ENCODE measurements at places on chromosomes 5 and 9.
A peak's percentile ranks its signal among the peaks of the same experiment; 100 is the strongest.

DNA sequence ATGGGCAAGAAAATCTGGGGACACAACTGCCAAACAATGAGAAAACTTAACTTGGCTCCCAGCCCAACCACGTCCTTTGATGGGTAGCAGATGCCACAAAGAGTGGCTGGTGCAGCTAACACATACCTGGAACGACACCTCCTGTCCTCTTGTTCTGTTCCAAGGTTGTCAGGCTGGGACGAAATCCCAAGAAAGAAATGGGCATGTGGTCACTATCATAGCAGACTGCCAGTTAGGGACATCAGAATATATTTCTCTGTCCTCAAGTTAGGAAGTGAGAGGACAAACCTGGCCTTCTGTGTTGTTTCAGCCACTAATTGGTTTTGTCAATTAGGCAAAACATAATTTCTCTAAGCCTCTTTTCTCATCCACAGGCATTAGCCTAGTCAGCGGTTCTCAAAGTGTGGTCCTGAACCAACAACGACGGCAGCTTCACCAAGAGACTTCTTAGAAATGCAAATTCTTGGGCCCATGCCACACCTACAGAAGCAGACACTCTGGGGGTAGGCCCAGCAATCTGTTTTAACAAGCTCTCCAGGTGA lies 63.4 kb downstream of the RAPGEF1 start:
- no peak for DNase-seq

DNA sequence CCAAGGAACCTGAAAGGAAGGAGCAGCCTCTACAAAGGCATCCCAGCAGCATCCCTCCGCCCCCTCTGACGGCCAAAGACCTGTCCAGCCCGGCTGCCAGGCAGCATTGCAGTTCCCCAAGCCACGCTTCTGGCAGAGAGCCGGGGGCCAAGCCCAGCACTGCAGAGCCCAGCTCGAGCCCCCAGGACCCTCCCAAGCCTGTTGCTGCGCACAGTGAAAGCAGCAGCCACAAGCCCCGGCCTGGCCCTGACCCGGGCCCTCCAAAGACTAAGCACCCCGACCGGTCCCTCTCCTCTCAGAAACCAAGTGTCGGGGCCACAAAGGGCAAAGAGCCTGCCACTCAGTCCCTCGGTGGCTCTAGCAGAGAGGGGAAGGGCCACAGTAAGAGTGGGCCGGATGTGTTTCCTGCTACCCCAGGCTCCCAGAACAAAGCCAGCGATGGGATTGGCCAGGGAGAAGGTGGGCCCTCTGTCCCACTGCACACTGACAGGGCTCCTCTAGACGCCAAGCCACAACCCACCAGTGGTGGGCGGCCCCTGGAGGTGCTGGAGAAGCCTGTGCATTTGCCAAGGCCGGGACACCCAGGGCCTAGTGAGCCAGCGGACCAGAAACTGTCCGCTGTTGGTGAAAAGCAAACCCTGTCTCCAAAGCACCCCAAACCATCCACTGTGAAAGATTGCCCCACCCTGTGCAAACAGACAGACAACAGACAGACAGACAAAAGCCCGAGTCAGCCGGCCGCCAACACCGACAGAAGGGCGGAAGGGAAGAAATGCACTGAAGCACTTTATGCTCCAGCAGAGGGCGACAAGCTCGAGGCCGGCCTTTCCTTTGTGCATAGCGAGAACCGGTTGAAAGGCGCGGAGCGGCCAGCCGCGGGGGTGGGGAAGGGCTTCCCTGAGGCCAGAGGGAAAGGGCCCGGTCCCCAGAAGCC lies 30.8 kb downstream of the CD180 start:
- DNase-seq, result no peak

GRCh38 chr5:88792144-88792840 lies 90.7 kb downstream of the MEF2C start:
- no peak for DNase-seq

GRCh38 chr5:14749579-14750101 lies 85.1 kb downstream of the OTULIN start:
- no peak for DNase-seq

GRCh38 chr5:62547945-62548630 lies 30.5 kb upstream of the LRRC70 start:
- DNase-seq, result no peak

DNA sequence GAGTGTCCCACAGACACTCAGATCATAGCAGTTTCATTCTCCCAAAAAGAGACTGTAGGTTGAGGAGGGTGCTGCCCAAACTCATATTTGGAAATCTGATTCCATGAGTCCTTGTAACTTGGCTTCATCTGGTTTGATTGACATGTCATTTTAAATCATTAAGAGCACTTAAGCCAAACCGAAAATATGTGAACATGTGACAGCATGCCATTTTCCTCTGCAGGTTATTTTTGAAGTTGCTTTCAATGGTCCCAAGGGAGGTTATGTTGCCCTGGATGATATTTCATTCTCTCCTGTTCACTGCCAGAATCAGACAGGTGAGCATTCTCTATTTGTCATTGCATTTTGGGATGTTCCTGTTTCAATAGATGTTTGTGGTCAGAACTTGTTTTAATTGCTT lies 87.6 kb downstream of the MAMDC2 start:
- DNase-seq, result no peak

DNA sequence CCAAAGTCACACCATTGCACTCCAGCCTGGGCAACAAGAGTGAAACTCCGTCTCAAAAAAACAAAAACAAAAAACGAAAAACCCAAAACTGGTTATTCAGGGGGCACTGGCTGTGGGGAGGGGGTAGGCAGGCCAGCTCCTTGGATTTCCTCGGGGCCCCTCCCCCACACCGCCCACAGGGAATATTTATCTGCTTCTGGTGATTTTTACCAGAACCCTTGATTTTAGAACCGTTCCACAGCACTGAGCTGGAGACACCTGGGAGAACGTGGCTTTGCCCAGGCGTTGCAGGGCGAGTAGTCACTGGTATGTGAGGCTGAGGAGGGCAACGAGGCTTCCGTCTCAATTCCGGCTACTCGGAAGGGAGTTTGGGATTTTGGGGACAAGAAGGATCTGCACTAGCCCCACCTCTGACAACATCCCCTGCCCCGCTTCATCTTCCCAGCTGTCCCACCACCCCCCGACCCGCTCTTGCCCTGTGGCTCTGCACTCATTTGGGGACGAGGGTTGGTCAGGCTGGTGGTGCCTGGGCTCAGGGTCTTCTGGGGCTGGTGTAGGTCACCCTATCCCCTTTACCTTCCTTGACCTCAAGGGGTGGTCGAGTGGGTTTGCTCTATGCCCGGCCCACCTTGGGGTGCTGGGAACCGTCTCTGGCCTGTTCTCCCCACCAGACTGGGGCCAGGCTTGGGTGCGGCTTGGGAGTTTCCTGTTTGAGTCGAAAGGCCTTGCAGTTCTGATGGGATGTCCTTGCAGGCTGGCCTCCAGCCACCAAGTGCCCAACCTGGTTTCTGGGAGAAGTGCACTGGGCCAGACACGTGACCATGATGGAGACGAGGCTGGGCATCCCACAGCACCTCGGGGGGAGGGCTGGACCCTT lies 3.5 kb downstream of the AHRR start:
- DNase-seq, result no peak

DNA sequence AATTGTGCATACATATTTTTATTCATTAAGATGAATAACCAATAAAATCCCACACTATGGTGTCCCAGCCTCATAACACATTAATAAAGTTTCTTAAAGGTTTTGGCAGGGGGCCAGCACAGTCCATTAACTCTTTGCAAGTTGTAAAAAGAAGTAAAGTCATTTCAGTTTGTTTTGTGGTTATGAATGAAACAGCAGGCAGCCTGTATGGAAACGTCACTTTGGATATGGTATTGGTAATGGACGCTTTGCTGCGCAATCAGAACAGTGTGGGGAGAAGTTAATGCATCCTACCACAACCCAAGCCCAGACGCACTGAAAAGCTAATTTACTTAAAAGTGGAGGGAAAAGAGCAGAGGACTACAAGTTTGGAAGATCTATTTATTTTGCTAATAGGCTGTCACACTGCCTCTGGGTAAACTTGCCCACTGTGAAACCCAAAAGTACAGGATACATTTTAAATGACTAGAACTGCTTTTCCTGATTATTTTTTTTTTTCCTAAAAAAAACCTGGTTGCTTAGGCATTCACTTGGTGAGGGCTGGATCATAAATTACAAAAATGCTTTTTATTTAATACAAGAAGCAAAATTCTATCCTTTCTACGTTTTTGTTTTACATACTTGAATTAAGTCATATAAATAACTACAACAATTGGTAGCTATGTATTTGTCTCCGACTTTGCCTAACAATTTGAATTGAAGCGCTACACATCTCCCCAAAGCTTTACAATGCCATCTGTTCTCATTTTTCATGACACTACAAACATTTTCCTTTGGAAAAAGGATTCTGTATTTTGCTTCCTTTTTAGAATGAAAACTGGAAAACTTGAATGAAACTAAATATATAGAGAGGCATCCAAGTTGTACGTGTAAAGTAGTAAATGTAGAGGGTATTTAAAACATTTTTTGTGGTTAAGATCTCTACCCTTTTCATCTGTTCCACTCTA lies 104.3 kb downstream of the NFIB start:
- no peak for DNase-seq

GRCh38 chr5:52789378-52789777 lies 1.7 kb downstream of the ITGA1 start:
- DNase-seq, result no peak

GRCh38 chr9:7174884-7175283 lies 417.1 kb downstream of the KDM4C start:
- DNase-seq, result no peak

GRCh38 chr5:218457-219291 lies 554 bp downstream of the SDHA start:
- no peak for DNase-seq

GRCh38 chr5:37663538-37663937 lies 176.3 kb downstream of the GDNF start:
- no peak for DNase-seq

GRCh38 chr9:123026425-123026824 lies 7.0 kb upstream of the GPR21 start:
- no peak for DNase-seq

- DNase-seq, result no peak
Measured at GRCh38 chr5:194102-194501, 2.8 kb downstream of the LRRC14B start.

DNA sequence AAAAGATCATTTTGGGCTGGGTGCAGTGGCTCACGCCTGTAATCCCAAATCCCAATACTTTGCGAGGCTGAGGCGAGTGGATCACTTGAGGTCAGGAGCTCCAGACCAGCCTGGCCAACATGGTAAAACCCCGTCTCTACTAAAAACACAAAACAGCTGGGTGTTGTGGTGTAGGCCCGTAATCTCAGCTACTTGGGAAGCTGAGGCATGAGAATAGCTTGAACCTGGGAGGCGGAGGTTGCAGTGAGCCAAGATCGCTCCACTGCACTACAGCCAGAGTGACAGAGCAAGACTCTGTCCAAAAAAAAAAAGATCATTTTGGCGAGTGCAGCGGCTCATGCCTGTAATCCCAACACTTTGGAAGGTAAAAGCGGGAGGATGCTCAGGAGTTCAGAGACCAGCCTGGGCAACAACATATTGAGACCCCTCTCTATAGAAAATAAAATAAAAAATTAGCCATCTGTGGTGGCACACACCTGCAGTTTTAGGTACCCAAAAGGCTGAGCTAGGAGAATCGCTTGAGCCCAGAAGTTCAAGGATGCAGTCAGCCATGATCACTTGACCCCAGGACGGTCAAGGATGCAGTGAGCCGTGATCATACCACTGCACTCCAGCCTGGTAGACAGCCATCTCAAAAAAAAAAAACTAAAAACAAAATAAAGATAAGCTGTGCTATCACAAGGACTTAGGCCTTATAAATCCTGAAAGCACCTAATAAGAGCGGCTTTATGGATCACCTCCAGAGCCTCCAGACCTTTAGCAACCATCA lies 16.2 kb downstream of the PPP2CA start:
- no peak for DNase-seq

GRCh38 chr9:34590381-34591247 lies 1.1 kb upstream of the CNTFR start:
- DNase-seq, result no peak

GRCh38 chr5:36701085-36701698 lies 94.8 kb downstream of the SLC1A3 start:
- DNase-seq, result no peak

GRCh38 chr9:116000748-116001329 lies 152.8 kb upstream of the PAPPA start:
- no peak for DNase-seq

DNA sequence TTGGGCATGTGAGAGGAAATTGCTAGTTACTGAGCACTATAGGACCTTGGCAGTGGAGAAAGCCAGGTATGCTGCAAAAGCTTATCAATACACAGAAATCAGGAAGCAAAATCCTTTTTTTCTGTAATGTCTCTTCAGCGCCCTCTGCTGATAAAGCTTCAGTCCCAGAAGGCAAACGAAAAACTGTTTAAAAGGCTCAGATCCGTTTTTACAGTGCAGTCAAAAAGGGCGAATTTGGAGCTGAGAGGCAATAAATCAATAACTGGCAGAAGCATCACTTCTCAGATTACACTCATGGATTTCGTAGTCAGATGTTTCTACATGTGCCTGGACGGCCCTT lies 1.1 kb upstream of the MAN2A1 start:
- peak; percentile 8 for DNase-seq

- no peak for DNase-seq
Measured at GRCh38 chr5:58240322-58240721, 219.6 kb downstream of the PLK2 start.

DNA sequence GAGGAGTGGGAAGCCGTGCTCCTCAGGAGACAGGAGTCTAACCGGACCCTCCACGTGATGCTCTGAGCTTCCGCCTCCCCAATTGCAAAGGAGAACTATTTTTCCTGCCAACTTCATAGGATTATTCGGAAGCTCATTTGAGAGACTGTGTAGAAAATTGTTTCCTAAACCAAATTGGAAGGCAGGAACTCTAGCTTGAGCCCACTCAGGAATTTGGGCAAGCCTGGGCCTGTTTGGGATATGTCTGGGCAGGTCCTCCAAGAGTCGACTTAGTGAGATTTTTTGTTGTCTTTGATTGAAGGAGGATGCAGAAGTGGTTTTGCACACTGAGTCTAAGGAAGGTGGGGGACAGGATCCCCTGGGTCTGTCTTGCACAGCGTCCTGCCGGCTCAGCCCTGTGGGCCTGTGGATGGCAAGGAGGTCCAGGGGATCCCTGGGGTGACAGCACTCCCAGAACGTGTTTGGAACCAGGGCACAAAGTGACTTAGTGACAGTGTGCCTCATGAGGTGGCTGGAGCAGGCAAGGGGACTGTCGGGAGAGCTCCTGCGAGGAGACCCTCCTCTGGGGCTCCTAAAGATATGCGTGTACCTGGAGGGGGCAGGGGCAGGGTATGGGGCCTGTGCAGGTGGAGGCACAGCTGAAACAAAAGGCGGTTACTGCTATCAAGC lies 283.3 kb downstream of the NSG2 start:
- no peak for DNase-seq

DNA sequence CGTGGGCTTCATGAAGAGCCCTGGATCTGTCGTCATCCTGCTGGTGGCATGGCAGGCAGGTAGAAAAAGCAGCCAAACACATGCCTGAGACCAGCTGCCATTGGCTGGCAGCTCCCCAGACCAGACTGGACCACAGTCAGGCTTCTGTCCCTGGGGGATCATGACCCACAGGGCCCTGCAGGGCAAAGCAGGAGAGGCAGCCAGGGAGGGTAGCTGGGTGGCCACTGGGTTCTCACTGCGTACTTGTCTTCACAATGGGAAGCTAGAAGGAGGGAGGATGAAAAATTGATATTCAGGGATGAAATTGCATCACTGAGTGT lies 67.8 kb upstream of the GARNL3 start:
- DNase-seq, result no peak

Data from NCI-H2081 treated with DMSO at 0.1 percent for 48 hours (cell line).